ENCODE measurements at places on chromosomes 3 and 15.
A peak's percentile ranks its signal among the peaks of the same experiment; 100 is the strongest.

- H3K27ac ChIP-seq = no peak overlapping the region
- H3K27me3 ChIP-seq = no peaks in the 10 kb centered on the region
- H3K4me1 ChIP-seq = no peaks in the 10 kb centered on the region
- DNase-seq = no peak
- H3K36me3 ChIP-seq = no peaks in the 10 kb centered on the region
- H3K4me3 ChIP-seq = no peak overlapping the region
Observed at GRCh38 chr15:28051955-28052633, 47.0 kb downstream of the OCA2 start.

GRCh38 chr3:78861156-78861555, 906.6 kb downstream of the ROBO1 start:
- H3K27me3 ChIP-seq = no peaks in the 10 kb centered on the region
- H3K27ac ChIP-seq = no peak overlapping the region

GRCh38 chr15:101122806-101123205, 129.0 kb downstream of the CHSY1 start:
- DNase-seq = no peak
- peaks cover 28% of the 10 kb centered on the region for H3K4me1 ChIP-seq
- H3K4me3 ChIP-seq = no peak overlapping the region
- no peaks in the 10 kb centered on the region for H3K36me3 ChIP-seq

- no peak overlapping the region for H3K4me3 ChIP-seq
- no peak overlapping the region for H3K27ac ChIP-seq
- H3K36me3 ChIP-seq = no peaks in the 10 kb centered on the region
- H3K4me1 ChIP-seq = no peaks in the 10 kb centered on the region
Observed at GRCh38 chr3:157650699-157651098, 147.5 kb upstream of the VEPH1 start.

DNA sequence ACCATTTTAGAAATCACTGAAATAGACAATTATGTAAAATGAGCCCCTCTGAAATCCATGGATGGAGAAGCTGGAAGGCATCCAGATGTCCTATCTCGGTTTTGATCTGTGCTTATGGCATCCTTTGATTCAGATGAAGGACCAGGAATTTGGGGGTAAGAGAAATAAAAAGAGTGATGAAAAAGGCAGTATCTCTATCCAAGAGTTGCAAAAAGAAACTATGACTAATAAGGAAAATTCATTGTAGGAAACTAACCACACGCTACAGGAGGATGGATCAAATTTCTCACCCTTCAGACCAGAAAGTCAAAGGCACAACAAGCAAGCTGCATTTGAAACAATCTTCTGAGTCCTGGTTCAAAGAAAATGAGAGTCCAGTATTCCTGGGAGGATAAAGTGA, 34.8 kb downstream of the SRGAP3 start:
- H3K27me3 ChIP-seq = no peaks in the 10 kb centered on the region
- H3K36me3 ChIP-seq = no peaks in the 10 kb centered on the region
- DNase-seq = no peak
- no peak overlapping the region for H3K4me3 ChIP-seq

GRCh38 chr3:73611176-73611575, 13.6 kb downstream of the PDZRN3 start:
- no peaks in the 10 kb centered on the region for H3K27me3 ChIP-seq
- H3K27ac ChIP-seq = no peak overlapping the region
- H3K4me1 ChIP-seq = peaks cover 59% of the 10 kb centered on the region
- H3K36me3 ChIP-seq = no peaks in the 10 kb centered on the region
- no peak for DNase-seq
- H3K4me3 ChIP-seq = no peak overlapping the region

DNA sequence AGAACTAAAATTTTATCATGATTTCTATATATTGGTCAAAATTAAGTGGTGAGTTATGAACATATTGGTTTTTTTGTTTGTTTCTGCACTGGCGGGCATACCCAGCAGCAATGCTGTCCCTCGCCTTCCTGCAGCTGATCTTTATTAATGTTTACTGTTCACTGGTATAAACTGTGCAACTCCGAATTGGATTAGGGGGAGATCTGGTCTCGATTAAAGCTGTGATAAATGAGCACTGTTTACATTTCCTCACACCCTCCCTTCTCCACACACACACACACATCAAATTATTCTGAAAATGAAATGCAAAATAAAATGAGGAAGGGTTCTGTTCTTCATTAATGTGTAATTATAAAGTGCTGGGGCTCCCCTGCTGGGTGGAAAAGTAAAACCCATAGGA, 48.5 kb upstream of the DAZL start:
- H3K36me3 ChIP-seq = no peaks in the 10 kb centered on the region
- H3K4me3 ChIP-seq = no peak overlapping the region
- DNase-seq = no peak

DNA sequence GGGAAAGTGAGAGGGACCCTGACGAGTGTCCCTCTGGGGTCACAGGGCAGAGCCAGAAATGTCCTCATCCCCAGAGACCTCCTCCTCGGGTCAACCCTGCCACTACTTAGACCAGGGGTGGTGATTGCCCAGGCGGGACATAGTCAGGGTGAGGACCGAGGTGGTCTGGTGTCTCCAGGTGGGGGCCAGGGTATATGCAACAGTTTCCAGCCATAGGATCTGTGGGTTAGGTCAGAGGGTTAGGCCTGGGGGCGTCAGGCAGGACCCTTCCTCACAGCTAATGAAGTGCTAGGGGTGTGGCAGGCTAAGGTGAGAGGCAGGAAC, 22.3 kb upstream of the FBLN2 start:
- no peak for DNase-seq
- H3K4me3 ChIP-seq = no peak overlapping the region
- H3K4me1 ChIP-seq = peaks cover 11% of the 10 kb centered on the region
- no peaks in the 10 kb centered on the region for H3K27me3 ChIP-seq
- H3K27ac ChIP-seq = peak overlapping the region; percentile 63

GRCh38 chr3:15310491-15311370, 21.7 kb downstream of the SH3BP5 start:
- DNase-seq = no peak
- H3K36me3 ChIP-seq = no peaks in the 10 kb centered on the region
- H3K4me1 ChIP-seq = peaks cover 24% of the 10 kb centered on the region

- H3K4me3 ChIP-seq = no peak overlapping the region
- no peaks in the 10 kb centered on the region for H3K4me1 ChIP-seq
- no peaks in the 10 kb centered on the region for H3K36me3 ChIP-seq
Observed at GRCh38 chr3:197327701-197328100, 29.3 kb upstream of the DLG1 start.

Data from esophagus squamous epithelium (tissue), 5 donors.